ENCODE measurements at places on chromosomes 6 and 20.
A peak's percentile ranks its signal among the peaks of the same experiment; 100 is the strongest.

GRCh38 chr20:836190-836589, 2.7 kb downstream of the FAM110A start:
- no peak for DNase-seq

DNA sequence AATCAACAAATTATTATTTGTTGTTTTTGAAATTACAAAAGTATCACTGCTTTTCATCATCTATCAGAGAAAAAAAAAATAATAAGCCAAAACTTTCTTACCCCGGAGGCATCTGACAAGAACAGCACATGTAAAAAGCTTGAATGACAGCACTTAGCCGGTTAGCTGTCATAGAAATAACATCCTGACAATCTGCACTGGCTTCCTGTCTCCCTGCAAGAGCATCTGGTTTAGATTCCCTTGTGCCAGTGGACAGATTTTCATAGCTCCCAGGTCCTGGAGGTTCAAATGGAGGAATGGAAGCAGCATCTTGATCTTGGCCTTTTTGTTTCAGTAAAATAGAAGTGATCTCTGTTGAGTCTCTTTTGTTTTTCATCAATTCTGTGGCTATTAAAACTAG, 74.8 kb downstream of the HACE1 start:
- DNase-seq, result peak; percentile 60

DNA sequence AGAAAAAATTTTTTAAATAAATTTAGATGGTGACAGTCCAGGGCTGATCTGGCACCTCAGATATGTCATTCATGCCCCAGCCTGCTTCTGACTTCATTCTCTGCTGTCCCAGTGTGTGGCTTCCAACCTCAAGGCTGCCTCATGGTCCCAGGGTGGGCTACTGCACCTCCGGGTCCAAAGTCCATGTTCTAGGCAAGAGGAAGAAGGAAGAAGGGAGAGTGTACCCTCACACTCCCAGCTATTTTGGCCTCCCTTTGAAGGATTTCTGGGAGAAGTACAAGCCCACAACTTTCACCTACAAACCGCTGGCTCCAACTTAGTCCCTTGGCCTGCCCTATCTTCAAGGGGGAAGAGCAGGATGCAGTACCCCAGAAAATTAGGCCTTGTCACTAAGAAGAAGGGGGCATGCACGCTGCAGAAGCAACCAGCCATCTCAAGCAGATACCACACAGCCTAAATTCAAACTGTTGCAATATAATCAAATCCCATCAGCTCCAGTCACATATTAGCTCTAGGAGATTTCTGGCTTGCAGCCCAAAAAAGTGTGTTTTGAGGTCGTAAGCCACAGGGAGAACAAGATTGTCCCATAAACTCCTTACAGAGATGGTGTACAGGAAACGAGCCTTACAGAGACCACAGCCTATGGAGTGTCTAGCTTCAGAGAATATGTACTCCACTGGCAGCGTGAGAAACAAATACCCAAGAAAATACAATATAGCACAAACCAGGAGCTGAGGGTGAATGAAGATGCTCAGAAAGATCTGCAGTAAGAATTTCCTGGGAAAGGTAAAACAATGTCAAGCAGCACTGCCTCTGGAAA, 906 bp upstream of the BTN3A2 start:
- DNase-seq, result peak; percentile 43

DNA sequence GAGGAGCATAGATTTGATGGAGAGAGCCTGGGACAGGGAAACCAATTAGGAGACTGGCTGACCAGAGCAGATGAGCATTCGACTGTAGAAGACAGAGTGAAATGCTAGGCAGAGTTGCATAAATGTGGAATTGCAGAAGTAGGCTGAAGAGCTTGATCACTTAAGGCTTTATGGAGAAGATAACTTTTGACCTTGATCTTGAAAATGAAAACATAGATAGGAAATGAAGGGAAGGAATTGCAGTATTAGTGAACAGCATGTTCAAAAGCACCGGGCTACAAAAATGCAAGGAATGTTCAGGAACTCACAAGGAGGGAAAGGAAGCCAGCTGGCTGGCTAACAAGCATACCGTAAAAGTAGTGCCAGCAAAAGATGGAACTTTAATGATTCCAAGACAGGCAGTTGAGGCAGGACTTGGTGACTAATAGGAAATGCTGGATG, 20.5 kb upstream of the LTV1 start:
- peak; percentile 37 for DNase-seq

- no peak for DNase-seq
These were observed 51.8 kb downstream of the SIM1 start for GRCh38 chr6:100412872-100413271.

- DNase-seq, result peak; percentile 74
These were observed 33.4 kb upstream of the AAR2 start for GRCh38 chr20:36202891-36203338.

GRCh38 chr6:156848533-156848932, 71.4 kb downstream of the ARID1B start:
- DNase-seq, result no peak

DNA sequence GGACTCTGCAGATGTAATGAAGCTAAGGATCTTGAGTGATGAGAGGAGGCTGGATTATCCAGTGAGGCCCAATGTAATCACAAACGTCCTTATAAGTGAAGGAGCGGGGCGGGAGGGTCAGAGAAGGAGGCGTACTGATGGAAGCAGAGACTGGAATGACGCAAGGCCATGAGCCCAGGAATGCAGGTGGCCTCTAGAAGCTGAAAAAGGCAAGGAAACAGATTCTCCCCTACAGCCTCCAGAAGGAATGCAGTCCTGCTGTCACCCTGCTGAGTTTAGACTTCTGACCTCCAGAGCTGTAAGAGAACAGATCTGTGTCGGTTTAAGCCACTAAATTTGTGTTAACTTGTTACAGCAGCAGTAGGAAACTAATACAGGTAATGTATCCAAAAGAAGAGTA, 227.9 kb downstream of the PTPRT start:
- DNase-seq, result no peak

DNA sequence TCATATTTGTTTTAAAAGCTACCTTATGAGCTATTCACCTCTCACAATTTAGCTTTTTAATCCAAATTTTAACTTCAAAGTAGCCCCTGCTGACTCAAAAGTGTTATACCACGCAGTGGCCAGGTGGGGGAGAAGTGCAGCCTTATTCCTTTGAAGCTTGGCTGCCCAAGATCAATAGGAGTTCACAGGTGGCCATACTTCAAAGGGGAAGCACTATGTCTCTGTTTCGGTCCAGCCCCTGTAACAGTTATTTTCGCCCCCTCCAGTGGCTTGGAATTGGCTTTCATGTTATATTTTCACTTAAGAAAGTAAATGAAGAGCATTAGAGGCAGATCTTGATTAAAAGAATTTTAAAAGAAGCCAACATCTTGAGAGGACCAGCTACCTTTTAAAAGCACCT, 608.4 kb downstream of the EPHA7 start:
- DNase-seq, result peak; percentile 1

DNA sequence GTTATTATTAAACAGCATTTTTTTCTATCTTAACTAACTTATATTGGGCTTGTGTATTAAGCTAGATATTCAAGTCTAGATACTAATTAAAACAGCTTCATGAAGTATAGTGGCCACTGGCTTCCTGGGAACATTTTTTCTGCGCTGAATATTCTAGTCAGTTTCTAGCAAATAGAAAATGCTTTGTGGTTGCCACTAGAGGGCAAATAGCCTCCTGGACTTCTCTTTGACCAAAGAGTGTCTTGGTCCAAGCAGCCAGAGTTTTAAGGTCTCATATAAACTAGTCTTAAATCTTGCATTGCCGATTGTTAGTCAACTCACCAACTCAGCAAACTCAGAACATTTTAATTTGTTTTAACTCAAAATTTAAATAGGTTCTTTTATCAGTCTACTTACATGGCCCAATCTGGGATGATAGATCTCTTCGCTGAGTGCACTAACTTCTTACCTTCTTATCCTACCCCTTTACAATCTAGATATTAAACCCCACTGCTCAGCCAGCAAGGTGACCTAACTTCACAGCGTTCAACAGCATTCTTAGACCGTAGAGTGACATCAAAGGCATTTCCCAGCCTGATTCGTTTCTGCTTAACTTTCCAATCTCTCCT, 24.6 kb upstream of the ID4 start:
- DNase-seq, result peak; percentile 53

DNA sequence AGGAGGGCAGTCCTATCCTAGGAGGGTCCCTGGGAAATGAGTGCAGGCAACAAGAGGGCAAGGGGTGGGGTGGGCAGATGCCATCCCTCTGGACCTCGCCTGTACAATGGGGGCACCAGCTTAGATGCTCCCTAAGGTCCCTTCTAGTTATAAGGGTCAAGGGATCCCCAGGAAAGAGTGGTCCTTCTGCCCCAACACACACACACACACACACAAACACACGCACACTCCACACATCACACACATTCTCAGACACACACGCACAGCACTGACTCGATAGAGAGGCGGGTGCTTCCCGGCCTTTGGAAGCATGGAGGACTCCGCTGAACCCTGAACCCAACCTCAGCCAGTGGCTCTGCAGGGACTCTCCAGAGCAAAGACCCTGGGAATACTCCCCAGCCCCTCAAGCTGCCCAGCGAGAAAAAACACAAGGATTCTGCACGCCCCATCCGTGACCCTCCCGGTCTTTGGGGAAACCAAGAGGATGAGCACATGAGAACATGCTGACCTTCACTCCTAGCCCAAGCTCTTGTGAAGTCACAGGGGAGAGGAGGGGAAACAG, 64.6 kb downstream of the MDGA1 start:
- DNase-seq, result no peak

- DNase-seq, result peak; percentile 77
These were observed 22.4 kb upstream of the SNX9 start for GRCh38 chr6:157800420-157801237.

DNA sequence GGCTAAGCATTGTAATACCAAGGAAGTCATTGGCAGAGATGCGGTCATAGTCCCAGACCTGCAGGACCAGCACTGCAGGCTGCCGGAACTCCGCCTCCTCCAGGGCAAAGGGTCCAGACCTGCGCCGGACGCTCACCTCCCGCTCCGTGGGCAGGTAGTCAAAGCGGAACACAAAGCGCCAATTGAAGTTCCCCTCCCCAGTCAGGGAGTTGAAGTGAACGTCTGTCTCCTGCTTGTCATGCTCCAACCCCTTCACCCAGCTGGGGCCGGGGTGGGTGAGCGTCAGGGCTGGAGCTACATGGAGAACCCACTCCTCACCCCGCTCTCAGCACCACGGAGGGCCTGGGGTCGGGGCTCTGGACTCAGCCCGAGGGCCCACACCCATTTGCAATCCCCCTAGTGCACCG, 18.2 kb downstream of the ERGIC3 start:
- no peak for DNase-seq

GRCh38 chr6:29723666-29724588, 693 bp downstream of the HLA-F start:
- DNase-seq, result peak; percentile 60

- no peak for DNase-seq
These were observed 3.2 kb downstream of the SLC29A1 start for GRCh38 chr6:44226368-44227147.

DNA sequence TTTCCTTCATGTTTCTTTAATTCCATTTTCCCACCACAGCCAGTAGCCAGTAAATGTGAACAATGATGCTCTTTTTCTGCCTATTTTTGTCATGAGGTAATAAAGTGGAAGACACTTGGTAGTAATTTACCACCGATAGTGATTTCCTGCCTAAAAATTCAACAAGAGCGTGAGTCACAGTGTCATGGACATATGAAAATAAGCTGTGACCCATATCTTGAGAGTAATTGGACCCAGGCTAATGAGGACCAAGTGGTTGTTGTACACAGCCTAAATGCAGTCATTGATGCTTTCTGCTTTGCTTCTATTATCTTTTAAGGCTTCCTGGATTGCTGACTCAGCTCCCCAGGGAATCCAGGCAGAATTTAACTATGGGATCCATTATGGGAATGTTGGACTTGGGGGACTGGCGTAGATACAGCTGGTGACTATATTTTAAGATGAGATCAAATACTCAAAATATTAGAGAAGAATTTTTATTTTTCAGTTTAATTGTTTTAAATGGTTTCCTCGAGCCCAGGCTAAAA, 265.9 kb upstream of the FERMT1 start:
- no peak for DNase-seq

DNA sequence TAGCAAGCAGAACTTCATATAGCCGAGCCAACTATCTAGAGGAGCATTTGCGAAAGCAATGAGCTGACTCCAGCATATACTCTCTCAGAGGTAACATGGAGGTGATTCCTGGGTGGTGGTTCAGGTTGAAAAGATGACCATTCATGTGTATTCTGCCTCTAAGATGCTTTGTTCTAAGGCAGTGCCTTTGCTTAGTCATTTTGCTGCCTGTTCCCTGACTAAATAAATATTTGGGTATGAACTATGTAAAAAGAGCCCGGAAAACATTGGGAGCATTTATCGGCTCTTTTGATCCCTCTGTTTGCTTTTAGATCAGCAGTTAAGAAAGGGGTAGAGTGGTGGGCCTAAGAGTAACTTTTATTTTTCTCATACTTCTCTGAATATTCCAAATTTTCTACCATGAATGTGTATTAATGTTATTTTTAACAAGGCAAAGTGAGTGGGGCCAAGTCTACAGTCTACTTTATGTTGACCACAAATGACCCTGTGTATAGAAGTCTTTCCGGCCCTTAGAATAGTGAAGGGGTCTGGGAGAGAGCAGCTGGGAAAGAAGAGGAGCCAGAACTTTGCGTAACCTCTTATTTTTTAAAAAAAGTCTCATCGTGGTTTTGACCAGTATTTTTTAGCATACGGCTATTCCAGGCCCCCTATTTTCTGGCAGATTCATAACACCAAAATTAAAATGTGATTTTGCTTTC, 206.5 kb upstream of the EYA4 start:
- no peak for DNase-seq

- no peak for DNase-seq
These were observed 382.9 kb upstream of the CNR1 start for GRCh38 chr6:88548891-88549505.

DNA sequence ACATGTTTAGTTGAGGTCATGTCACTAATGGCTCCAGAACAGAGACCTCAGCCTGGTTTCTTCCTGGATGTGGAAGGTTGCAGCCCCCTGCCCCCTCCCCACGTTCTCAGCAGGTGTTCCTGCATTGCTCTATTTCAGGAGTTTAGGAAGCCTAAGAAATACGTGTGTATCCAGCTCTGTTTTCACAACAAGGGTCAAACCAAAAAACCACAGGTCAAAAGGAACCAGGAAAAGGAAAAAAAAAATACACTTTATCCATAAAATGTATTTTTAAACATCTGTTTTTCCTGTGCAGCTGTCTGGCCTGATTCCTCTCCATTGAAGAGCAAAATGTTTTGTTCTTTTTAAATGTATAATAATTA, 107.9 kb upstream of the PLEKHG1 start:
- DNase-seq, result no peak

DNA sequence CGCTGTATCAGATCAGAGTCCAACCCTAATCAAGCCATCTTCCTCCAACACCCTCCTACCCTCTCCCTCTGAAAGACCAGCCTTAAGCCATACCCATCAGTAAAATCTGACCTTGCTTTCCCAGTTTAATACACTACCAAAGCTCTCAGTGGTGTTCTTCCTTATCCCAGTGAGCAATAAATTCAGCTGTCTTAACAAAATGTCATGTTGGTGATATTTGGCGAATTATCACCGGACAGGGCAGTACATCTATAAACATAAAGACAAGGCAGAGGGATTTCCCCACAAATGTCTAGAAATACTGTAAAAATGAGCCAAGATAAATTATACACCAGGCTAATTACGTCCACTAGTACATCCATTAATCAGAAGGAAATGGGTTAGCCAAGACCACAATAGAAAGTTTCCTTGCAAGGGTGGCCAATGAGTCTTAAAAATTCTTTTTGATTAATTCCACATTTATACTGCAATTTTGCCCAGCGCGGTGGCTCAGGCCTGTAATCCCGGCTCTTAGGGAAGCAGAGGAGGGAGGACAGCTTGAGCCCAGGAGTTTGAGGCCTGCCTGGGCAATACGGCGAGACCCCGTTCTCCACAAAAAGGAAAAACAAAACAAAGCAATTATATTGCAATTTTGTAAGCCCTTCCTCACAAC, 905 bp downstream of the RARS2 start:
- peak; percentile 53 for DNase-seq

Measured in adipocyte (in vitro differentiated cells).